Activated CD4-positive, alpha-beta T cell treated with anti-CD3 and anti-CD28 coated beads for 4 hours (primary cell): ENCODE measurements at places on chromosomes 7 and 10.

DNA sequence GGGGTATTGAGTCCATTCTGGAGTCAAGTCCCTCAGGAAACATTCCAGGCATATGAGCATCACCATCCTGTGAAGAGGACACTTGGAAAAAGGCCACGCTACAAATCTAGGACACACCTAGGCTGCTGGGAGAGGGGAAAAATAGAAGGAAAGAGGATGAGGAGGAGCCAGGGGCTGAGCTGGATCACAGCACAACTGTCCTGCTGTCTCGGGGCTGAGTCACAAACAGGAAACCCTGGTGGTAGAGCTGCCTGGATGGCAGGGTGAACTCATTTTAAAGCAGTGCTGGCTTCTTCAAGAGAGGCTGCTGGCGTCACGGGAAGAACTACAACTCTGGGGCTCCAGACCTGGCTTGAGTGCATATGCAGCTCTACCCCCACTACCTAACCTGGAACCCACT, 151.5 kb downstream of the RNF216 start:
- DNase-seq = peak; percentile 28

GRCh38 chr7:38163671-38164070, 14.4 kb upstream of the STARD3NL start:
- no peak for DNase-seq

DNA sequence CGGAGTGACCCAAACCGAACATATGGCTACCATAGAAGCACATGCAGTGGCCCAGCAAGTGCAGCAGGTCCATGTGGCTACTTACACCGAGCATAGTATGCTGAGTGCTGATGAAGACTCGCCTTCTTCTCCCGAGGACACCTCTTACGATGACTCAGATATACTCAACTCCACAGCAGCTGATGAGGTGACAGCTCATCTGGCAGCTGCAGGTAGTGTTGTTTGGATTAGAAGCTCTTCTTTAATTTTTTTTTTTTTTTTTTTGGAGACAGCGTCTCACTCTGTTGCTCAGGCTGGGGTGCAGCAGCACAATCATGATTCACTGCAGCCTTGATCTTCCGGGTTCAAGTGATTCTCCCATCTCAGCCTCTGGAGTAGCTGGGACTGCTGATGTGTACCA, 45.8 kb downstream of the NRF1 start:
- DNase-seq = no peak

GRCh38 chr10:86178401-86179152, 188.0 kb downstream of the GRID1 start:
- DNase-seq = no peak

GRCh38 chr7:81244224-81244623, 325.4 kb upstream of the SEMA3C start:
- DNase-seq = no peak

DNA sequence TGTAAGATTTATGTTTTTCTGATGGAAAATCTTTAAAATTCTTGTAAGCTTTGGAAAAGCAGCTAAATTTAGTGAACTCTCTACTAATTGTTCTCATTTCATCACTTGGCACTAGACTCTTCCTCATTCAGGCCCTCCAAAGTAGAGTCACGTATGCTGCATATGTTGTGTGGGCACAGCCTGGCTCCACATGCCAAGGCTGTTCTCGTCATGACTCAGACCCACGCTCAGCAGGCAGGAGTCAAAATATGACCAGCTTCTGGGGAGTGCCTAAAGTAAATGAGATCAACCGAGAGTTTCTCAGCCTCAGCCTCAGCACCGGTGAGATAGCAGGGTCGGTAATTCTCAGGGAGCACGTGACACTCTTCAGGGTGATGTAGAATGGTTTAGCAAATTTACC, 1672.9 kb downstream of the REEP3 start:
- no peak for DNase-seq

DNA sequence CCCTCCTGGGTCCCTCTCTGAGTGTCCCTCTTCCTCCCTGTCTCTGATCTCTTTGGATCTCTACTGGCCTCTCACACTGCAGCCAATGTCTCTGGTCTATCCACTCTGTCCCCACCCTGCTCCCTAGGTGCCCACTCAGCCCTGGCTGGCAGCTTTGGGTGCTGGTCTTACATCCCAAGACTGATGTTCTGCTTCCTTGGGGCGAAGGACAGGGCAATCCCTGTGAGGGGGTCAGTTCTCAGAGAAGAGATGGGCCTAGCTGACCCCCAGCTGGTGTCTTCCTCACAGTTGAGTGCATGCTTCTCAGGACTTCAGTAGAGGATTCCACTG, 51.7 kb upstream of the CAMK2B start:
- DNase-seq = no peak

- no peak for DNase-seq
Observed at GRCh38 chr7:77469927-77470326, 53.8 kb upstream of the GSAP start.

- no peak for DNase-seq
Observed at GRCh38 chr7:21293771-21294170, 134.1 kb upstream of the SP4 start.

- DNase-seq = no peak
Observed at GRCh38 chr10:102195296-102195870, 30.7 kb upstream of the ELOVL3 start.

GRCh38 chr10:43374194-43374593, 2.8 kb downstream of the FXYD4 start:
- DNase-seq = no peak

DNA sequence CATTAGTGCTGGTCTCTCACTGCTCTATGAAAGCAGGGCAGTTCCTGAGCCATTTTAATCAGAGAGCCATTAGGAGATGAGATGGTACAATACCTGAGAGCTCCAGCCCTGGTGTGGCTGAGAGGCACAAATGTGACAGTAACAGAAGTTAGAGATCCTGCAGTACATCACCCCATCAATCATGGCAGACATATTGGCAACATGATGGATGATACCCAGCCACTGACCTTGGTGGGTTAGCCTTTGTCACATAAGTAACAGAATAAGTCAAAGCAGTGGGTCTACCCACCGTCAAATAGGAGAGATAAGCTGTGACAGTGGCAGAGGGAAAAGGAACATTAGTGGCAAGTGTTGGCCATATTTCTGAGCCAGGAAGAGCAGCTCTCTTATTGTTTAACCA, 53.3 kb upstream of the NXPH1 start:
- no peak for DNase-seq

GRCh38 chr10:71761105-71761511, 12.2 kb downstream of the VSIR start:
- DNase-seq = peak; percentile 75

GRCh38 chr7:96088579-96088978, 233.3 kb downstream of the SLC25A13 start:
- no peak for DNase-seq

DNA sequence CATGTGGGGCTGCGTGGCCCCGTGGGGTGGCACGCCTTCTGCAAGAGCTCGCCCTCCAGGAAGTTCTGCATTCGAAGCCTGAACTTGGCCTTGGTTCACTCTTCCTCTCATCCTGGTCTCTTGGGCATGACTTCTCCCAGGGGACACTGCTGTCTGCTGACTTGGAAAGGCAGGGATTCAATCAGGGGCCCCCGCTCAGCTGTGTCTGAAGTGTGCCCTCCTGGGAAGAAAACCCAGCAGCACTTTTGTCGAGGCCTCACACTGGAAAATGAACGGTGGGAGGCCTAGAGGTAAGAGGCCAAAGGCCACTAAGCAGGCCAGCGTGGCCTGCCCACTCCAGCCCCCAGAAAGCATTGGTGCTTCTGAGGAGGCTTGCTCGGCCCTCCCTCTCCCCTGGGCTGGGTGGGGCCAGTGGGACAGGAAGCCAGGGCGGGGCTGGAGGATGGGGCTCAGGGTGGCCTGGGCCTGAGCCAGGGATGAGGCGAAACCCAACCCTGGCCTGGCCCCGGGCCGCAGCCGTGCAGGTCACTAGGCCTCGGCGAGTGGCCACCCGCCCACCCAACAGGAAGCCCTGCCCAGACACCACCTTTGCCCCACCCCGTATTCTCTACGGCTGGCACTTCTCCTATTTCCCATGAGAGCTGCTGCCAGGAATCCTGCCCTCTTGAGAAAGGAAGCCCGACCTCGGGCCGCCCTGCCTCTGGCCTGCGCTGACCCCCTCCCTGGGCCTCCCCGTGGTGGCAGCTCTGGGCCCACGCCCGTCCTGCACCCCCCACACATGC, 81.1 kb downstream of the ZMIZ1 start:
- DNase-seq = peak; percentile 23

GRCh38 chr7:114181280-114181679, 233.3 kb upstream of the FOXP2 start:
- no peak for DNase-seq

GRCh38 chr10:8216893-8217292, 162.4 kb downstream of the GATA3 start:
- DNase-seq = no peak

DNA sequence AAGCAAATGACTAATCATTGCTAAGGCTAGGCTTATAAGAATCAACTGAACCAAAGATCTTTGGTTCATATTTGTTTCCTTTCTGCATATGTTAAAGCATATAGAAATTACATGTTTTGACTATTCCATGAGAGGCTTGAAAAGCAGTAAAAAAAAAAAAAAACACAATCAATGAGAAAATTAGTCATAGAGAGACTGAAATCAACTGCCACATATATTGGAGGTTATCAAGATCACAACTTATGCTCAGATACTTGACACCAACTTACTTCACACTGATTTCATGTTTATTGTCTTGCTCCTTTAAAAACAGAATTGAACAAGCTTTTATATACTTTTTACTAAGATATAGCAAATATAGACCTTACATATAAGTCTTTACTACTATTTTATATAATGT, 161.3 kb downstream of the TPK1 start:
- no peak for DNase-seq

DNA sequence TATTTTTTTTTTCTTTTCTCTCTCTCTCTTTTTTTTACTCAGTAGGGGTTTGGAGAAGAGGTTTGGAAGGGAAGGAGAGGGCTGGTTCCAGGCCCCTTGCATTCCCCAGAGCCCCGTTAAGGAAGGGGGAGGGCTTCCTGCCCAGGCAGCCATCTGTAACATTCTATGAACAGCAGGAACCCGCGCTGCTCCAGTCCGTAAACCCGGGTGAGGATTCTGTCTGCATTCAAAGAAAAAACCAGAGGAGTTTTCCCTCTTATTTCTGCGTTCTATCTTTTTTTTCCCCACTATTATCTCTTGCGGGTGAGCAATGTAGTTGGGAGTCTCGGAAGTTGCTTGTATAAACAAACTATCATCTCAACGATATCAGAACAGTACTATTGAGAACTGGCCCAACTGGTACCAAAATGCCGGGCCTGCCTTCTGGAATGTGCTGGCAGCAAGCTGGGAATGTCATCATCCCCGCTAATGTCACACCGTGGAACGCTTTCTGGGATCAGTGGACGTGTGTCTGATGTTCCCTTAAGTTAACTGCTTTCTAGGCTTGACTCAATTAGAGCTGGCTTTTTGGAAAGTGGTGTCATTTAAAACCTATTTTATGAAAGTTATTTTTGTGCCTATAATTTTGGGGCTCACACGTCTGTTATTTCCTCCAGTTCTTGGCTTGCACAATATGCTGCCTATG, 153.1 kb upstream of the MEOX2 start:
- no peak for DNase-seq

GRCh38 chr7:99820408-99821027, 7.3 kb upstream of the CYP3A43 start:
- DNase-seq = no peak

DNA sequence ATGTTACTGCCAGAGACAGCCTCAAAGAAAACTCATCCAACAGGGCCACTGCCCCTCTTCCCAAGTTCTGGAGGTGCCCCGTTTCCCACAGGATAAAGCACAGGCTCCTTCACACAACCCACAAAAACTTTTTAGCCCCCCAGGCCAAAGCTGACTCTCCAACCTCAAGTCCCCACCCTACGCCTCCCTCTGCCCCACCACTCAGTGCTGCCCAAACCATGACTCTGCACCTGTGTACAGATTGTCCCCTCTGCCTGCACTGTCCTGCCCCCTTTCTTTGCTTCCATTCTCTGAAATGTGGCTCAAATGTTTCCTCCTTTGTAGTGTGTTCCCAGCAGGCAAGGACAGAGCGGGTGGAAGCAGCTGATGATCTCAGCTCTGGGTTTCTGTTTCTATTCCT, 284.0 kb downstream of the GRID1 start:
- DNase-seq = no peak

DNA sequence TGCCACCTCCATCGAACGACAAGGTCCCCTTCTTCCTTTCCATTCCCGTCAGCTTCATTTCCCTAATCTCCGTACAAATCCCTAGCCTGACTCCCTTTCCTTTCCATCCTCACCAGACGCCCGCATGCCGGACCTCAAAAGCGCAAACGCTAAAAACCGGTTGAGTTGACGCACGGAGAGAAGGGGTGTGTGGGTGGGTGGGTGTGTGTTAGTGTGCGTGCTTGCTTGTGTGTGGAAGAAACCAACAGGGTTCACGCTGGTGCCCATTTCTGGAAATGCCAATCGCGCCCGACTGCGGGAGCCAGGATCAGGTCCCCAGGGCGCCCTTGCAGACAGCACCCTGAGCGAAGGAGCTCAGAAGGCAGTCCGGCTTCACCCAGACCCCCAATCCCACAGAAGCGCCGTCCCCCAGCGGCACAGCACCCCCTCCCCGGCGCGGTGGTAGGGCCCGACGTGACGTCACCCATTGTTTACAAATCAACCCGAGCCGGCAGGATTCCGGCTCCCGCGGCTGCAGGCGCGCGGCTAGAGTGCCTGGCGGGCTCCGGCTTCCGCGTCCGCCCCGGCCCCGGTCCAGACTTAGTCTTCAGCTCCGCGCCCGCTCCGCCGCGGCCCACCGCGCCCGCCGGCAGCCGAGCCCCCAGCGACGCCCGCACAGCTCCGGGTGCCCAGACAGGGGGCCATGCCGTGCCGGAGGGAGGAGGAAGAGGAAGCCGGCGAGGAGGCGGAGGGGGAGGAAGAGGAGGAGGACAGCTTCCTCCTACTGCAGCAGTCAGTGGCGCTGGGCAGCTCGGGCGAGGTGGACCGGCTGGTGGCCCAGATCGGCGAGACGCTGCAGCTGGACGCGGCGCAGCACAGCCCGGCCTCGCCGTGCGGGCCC, at the start of gene FRAT1:
Gene FRAT1, plus strand, starts transcription at position 500 of the 880 bp plus-strand sequence. Its CDS starts 183 bp downstream, at position 683.
- DNase-seq = peak; percentile 89

- peak; percentile 56 for DNase-seq
Observed at GRCh38 chr7:22488643-22489462, 11.1 kb downstream of the STEAP1B start.

DNA sequence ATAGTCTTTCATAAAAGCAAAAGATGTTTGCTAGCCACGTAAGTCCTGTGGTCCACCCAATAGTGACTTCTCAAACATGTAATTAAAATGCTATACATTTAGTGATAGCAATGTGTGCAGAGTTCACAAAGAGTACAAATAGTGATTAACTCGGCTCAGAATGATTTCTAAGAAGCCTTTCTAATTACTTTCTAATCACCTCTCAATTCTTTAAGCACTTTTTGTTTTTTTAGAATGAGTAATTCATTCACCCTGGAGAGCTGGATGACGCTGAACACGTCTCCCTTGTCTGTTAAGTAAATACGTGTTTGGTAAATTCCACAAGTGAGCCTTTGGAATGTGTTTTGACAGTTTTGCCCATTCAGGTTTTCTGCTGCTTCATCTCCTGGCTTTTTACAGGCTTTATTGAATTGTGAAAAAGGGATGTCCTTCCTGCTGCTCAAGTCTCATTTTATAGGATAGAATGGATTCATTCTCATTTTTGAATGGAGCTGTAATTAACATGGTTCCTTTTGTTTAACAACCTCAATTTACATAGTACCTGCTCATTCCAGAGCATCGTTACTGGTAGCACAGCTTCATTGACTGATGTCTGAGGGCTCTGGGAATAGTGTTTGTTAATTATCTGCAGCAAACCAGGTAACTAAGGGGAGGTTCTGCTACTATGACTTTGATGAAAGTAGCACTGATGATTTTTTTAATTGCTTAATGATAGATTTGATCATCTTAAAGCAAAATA, 212.1 kb downstream of the VTI1A start:
- DNase-seq = no peak

- no peak for DNase-seq
Observed at GRCh38 chr10:76868098-76868977, 769.3 kb downstream of the KCNMA1 start.

- no peak for DNase-seq
Observed at GRCh38 chr7:133778472-133778871, 348.7 kb upstream of the LRGUK start.
